Iris pigment epithelial cell (primary cell): ENCODE measurements at places on chromosomes 2 and 18.
A peak's percentile ranks its signal among the peaks of the same experiment; 100 is the strongest.

DNA sequence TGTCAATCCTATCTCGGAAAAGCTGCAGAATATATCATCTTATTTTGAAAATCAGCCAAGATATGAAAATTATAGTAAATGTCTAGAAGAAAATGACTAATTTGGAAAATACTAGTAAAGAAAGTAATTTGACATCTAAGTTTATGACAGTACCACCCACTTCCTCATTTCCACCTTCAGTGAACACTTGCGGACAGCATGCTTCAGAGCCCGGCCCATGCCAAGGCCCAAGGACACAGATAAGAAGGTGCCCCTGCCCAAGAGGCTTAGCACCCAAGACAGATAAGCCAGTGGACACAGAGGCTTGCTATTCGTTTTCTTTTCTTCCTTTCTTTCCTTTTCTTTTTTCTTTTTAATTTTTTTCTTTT, 4.8 kb upstream of the KCNG2 start:
- no peak for DNase-seq

- peak; percentile 70 for DNase-seq
Observed at GRCh38 chr18:72544092-72544886, at the start of gene CBLN2. TSS of gene CBLN2 (minus strand) at chr18:72544342. CDS start at chr18:72542160, 2,182 bp downstream.

- peak; percentile 71 for DNase-seq
Observed at GRCh38 chr18:22559414-22560274, 141.9 kb upstream of the CTAGE1 start.

GRCh38 chr2:30985493-30986230, 152.6 kb downstream of the GALNT14 start:
- DNase-seq, result no peak

DNA sequence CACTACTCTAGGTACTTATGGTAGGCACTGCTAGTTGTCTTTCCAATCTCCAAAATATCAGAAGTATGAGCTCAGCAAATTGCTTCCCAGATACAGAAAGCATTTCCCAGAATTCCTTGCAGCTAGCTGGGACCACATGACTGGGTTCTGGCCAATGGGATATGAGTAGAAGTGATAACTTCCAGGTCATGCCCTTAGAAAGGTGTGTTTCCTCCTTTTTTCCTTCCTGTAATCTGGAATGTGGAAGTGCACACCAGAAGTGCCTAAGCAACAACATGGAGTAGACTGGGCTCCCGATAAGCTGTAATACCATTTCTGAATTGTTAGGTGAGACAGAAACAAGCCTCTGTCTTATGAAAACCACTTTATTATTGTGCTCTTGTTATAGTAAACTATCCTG, 279.8 kb downstream of the ZNF385B start:
- no peak for DNase-seq

GRCh38 chr2:176080540-176081375, 3.0 kb downstream of the EVX2 start:
- DNase-seq, result no peak

DNA sequence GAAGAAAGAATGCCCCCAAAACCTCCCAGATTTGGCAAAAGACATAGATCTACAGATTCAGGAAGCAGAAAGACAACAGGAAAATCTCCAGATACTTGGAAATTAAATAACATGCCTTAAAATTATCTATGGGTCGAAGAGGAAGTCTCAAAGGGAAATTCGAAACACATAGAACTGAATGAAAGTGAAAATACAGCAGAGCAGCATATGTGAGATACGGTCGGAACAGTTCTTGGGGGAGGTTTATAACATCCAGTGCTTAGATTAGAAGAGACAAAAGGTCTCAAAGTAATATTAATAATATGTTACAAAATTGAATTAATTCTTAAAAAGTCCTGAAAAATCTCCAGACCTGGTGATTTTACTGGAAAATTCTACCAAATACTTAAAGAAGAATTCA, 14.3 kb downstream of the KCNG2 start:
- DNase-seq, result no peak

DNA sequence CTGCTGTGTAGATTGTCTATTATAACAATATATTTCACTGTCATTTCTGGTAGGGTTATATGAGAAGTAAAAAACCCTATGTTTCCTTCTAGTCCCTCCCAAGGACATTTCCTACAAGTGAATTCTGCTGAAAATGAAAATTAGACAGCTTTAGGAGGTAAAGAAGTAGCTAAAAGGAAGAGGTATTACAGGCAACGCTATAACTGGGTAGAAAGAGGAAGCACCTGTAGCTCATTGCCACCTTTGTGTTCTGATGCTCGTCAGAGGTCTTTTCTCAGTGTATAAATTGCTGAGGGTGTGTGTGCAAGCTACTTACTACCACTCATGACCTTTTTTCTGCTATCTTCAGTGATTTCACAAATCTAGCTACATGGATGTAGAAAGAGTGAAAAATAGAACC, 1.4 kb downstream of the DNAJC10 start:
- no peak for DNase-seq

GRCh38 chr2:27191070-27191829, 20.6 kb upstream of the ATRAID start:
- DNase-seq, result peak; percentile 67

GRCh38 chr2:188527141-188527540, 235.5 kb downstream of the GULP1 start:
- peak; percentile 50 for DNase-seq

GRCh38 chr2:230925443-230925878, 419 bp upstream of the GPR55 start:
- DNase-seq, result no peak

GRCh38 chr2:54939446-54940118, 110.7 kb downstream of the RTN4 start:
- DNase-seq, result no peak

GRCh38 chr2:120283649-120284048, 31.0 kb downstream of the RALB start:
- peak; percentile 74 for DNase-seq

DNA sequence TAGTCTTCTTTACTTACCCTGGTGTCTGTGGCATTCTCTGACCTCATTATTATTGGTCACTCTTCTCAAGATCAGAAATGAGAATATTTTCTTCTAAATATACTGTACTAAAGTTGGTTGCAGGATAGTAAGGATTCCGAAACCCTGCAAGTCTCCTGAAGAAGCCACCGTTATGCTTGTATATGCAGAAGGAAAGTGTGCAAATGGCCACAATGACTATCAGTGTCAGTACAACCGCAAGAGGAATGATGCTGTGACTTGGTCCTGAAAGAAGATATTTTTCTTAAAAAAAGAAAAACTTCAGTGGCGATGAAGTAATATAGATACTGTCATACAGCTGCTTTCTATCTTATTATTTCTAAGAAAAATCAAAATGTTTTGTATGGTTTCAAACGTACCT, 120.7 kb downstream of the PLA2R1 start:
- no peak for DNase-seq
